ENCODE measurements at places on chromosomes 5 and 9. TPM values are rescaled to one million over a fixed set of nuclear protein-coding genes. Genes with fewer than 3 reads are reported as not detected.
A peak's percentile ranks its signal among the peaks of the same experiment; 100 is the strongest.

DNA sequence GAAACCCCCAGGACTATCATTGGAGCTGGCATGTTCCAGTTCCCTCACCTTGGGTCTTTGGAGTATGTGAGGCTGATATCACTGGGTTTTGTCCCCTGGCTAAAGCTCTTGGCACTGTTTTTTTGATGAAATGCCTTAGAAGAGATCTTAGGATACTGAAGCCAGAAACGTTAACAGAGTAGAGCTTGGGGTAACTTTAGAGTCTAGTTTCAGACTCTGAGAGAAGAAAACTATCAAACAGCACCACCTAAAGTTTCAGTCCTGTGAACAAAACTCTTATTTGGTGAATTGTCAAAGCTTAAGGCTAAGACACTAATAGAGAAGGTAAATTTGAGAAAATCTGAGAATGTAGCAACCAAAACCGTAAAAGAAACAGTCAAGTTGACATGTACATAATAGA is 111.7 kb upstream of the PUM3 start:
- peak; percentile 15 for DNase-seq

SMIM23 gene
- not detected for total RNA-seq

QRFP gene
- total RNA-seq, result not detected

DNA sequence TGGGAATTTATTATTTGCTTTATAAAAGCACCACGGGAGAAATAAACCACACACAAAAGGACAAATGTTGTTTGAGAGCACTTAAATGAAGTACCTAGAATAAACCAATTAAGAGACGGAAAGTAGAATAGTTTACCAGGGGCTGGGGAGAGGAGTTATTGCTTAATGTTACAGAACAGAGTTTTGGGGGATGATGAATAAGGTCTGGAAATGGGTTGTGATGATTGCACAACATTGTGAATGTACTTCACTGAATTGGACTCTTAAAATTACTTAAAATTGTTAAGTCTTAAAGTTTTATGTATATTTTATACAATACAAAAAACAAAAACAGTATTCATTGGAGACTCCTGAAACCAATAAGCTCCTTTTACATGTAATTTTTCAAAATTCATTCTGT is 1.5 kb downstream of the ZBTB43 start:
- DNase-seq, result no peak

DNA sequence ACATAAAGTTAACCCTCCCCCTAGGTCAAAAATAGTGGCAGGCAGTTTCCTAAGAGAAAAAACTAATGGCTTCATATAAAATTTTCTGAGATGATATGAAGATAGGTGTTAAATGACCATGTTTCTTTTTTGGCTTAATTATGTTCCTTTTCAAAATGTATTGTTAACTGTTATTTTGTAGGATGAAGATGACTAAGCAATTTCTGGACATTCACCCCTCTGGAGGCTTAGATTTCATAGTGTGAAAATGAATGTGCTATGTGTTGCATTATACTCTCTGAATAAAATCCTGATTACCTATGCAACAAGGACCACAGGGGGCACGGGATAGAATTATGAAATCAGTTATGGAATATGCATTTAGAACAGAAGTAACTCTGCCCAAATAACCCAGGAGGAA is 233.5 kb downstream of the MRPS30 start:
- DNase-seq, result no peak

SPAAR gene
- 6.7 TPM for total RNA-seq

DNA sequence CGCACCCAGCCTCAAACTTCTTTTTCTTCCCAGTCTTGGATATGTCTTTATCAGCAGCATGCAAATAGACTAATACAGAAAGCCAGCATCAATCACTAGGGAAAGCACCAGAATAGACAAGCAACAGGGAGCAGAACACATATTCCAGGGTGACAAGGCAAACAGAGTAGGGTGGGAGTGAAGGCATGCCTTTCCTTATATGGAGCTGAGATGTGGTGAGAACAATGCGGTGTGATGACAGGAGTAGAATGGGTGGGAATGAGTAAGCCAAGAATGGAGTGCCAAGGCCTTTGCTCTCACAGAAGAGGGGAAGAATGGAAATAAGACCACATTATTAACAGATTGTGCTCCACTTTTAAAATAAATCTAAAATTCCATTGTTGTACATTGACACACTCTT is 115.6 kb downstream of the CETN3 start:
- no peak for DNase-seq

Measured in lung (tissue), 17 donors.